ENCODE measurements at places on chromosomes 16 and 17. TPM values are rescaled to one million over a fixed set of nuclear protein-coding genes. Genes with fewer than 3 reads are reported as not detected.

DRC7 gene
- total RNA-seq = 0.42 TPM

PSMB3 gene
- total RNA-seq = 237 TPM

HAS3 gene
- 10.1 TPM for total RNA-seq

TMED6 gene
- total RNA-seq = 0.30 TPM

PABPN1L gene
- not detected for total RNA-seq

NOG gene
- total RNA-seq = 0.42 TPM

C17orf67 gene
- total RNA-seq = 0.78 TPM

FNDC8 gene
- total RNA-seq = not detected

APOH gene
- not detected for total RNA-seq

SEZ6L2 gene
- 18.4 TPM for total RNA-seq

CES4A gene
- 1.3 TPM for total RNA-seq

PRM3 gene
- not detected for total RNA-seq

PITPNM3 gene
- 0.78 TPM for total RNA-seq

NPIPA5 gene
- 0.92 TPM for total RNA-seq

DLX4 gene
- total RNA-seq = not detected

TPSD1 gene
- not detected for total RNA-seq

CCDC154 gene
- 0.30 TPM for total RNA-seq

EPX gene
- not detected for total RNA-seq

OTOA gene
- 0.09 TPM for total RNA-seq

STAT3 gene
- 140 TPM for total RNA-seq

NEUROD2 gene
- not detected for total RNA-seq

HYDIN gene
- total RNA-seq = 0.30 TPM

PRSS36 gene
- total RNA-seq = 0.30 TPM

EFCAB5 gene
- 0.59 TPM for total RNA-seq

HSD3B7 gene
- 11.6 TPM for total RNA-seq

CHD9NB gene
- 2.2 TPM for total RNA-seq

ACSM5 gene
- total RNA-seq = not detected

KRT12 gene
- total RNA-seq = not detected

TP53TG3B gene
- total RNA-seq = not detected

TEDC2 gene
- 3.0 TPM for total RNA-seq

MT1G gene
- total RNA-seq = not detected

CPHXL gene
- not detected for total RNA-seq

CCL7 gene
- total RNA-seq = 4.8 TPM

EPOP gene
- total RNA-seq = 0.89 TPM

VPS9D1 gene
- 9.1 TPM for total RNA-seq

AOC2 gene
- 0.69 TPM for total RNA-seq

CIITA gene
- not detected for total RNA-seq

KRTAP9-4 gene
- not detected for total RNA-seq

SCARF1 gene
- 0.59 TPM for total RNA-seq

MYL11 gene
- total RNA-seq = not detected

FBXW10 gene
- under 0.01 TPM for total RNA-seq

AGRP gene
- total RNA-seq = not detected

KCNJ12 gene
- 1.5 TPM for total RNA-seq

ELMO3 gene
- 0.42 TPM for total RNA-seq

ZSCAN10 gene
- total RNA-seq = not detected

KRTAP1-3 gene
- total RNA-seq = not detected

CACNG3 gene
- total RNA-seq = not detected

GJD3 gene
- total RNA-seq = not detected

ALOX15B gene
- total RNA-seq = not detected

CLN3 gene
- total RNA-seq = 9.4 TPM

IGF2BP1 gene
- total RNA-seq = 28.5 TPM

Measured in smooth muscle cell of the umbilical artery (primary cell).